NCI-H748 treated with DMSO at 0.1 percent for 48 hours (cell line): ENCODE measurements at places on chromosomes 16 and 17.

DNA sequence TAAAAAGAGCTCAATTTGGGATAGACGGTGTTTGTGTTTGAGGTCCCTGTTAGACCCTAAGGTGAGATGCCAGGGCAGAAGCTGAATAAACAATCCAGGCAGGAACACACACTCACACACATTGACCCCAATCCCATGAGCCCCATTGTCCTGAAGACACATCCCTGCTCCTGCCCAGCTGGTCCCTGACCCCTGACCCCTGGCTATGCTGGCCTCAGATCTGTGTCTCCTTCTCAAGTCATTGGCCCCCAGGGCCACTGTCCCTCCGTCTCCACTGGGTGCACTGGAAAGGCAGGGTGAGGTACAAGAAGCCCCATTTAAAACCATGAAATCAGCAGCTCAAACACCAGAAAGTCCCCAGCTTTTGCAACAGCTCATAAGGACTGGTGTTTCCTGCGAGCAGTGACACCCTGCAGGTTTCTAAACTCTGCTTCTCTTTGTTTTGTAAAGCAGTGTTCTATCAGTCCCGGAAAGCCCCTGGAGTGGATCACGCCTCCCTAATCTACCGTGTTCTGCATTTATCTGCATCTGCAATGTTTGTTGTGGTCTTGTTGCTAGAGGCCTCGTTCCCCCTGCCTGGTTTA, 18.0 kb upstream of the ASGR2 start:
- DNase-seq: no peak

DNA sequence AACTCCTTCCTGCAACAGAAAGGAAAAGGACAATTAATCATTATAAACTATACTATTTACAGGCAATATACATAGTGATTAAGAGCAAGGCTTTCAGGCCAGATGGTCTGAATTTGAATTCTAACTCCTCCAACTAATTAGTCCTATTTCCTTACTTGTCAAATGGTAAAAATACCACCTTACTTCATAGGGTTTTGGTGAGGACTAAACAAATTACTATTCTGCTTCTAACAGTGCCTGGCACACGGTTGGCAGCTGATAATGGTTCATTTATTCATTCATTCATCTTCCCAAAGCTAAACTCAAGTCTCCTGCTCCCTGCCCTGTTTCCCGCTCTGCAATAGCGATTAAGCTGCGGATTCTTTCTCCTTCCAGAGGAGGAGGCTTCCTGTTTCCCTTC, 39.8 kb downstream of the DCUN1D3 start:
- no peak for DNase-seq

GRCh38 chr16:82016263-82016662, 5.0 kb upstream of the SDR42E1 start:
- no peak for DNase-seq

- DNase-seq: no peak
These were observed 19.9 kb upstream of the UBE2G1 start for GRCh38 chr17:4386406-4386805.

DNA sequence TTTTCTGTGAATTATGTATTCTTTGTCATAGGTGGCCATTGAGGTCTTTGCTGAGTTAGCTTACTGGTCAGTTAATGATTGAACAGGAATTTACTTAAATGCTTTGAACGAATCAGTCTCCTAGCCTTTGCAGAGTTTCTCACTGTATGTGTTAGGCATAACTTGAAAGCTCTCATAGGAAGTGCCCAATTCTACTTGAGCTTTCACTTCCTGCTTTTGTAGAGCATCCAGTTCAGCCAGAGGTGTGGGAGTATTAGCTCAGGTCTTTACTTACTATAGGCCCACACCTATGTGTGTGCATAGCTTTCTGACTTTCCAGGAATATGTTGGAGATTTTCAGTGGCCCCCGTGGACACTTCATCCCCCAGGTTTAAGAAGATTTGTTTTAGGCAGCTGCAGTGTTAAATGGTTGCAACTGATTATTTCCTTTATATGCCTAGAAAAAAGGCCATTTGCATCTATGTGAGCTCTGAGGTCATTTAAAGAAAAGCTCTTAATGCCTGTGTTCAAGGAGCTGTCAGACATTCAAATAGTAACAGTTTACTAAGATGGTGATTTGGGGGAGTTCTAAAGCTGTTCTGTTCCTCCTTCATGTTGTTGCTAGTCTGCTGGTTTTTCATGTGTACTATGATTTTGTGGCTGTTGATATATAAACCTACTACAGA, 62.3 kb downstream of the PHKB start:
- no peak for DNase-seq

DNA sequence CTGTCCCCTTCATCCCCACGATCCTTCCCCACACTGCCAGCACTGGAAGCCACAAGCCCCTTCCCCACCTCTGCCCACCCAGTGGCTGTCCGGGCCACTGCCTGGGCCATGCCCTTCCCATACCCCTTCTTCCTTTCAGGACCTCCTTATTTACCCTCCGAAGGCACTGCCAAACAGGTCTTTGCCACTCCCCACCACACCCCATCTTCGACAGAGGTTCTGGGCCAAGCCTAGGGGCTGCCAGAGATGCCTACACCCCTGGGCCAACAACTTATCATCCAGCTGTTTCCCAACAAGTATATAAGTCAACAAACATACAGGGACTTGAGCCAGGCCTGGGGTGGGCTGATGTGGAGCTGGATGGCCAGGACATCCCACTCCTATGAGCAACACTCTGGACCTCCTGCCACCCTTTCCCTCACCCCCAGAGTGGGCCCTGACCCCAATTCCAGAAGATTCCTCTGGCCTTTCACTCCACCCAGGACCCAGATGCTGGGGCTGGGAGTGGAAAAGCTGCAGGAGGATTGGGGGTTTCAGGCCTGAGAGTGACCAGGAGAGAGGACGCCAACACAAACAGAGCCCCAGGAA, 1.5 kb upstream of the PPP1R1B start:
- no peak for DNase-seq

GRCh38 chr17:50169121-50169764, 3.4 kb downstream of the SGCA start:
- DNase-seq: no peak

DNA sequence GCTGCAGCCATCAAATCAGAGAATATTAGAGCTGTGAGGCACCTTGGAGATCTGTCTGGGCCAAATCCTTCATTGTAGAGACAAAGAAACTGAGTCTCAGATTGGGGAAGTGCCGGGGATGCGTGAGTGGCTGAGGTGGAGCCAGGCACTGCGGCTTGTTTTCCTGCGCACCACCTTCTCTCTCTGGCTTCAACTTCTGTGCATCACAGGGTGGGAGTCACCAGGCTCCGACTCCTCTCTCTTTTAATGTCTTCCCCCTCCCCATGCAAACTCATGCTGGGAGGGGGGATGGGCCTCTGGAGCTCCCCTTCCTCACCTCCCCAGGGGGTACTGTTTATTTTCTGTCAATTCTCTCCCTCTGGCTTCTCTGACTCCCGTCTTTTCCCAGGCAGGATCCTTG, 8.7 kb upstream of the ETV4 start:
- DNase-seq: no peak

GRCh38 chr16:86630471-86630870, 52.1 kb downstream of the FOXL1 start:
- DNase-seq: no peak

DNA sequence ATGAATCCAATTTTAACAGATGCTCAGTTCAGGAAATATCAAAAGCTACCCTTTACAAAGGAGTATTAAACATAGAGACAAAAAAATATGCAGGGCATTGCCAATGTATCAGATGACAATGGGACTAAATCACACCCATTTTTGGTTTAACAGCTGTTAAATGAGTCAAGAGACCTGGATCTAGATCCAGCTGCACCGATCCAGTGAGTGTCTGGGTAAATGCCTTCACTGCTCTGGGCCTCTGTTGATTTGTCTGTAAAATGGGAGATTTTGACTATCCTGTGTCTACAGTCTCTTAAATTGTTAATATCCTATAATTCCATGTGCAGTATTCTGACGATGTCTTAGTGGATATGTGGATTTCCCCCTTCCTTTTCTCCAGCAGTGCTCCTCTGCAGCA, 16.4 kb downstream of the KRT23 start:
- no peak for DNase-seq

DNA sequence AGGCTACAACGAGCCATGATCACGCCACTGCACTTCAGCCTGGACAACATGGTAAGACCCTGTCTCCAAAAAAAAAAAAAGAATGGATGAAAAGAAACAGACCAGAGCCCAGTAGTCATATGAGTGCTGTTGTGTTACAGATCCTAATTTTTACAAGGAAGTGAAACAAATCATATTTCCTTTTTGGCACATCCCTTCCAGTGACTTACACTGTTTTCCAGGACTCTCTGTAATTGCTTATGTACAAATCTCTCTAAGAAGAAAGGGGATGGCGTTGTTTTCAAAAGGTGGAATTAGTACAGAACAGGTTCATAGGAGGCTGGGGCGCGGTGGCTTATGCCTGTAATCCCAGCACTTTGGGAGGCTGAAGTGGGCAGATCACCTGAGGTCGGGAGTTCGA, 19.8 kb upstream of the ZNF594 start:
- DNase-seq: no peak

DNA sequence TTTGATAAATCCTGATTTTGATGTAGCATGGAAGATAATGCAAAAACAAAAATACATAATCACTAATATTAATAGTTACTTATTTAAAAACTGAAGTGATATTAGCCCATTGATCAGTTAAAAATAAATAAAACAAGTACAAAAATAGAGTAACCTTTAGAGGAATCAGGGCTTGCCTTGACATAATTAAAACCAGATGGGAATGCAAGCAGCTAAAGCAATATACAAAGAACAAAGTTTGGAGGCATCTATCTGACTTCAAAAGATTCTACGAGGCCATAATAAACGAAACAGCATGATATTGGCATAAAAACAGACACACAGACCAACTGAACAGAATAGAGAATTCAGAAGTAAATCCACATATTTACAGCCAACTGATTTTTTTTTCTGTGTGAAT, 15.0 kb upstream of the HEATR3 start:
- DNase-seq: no peak

GRCh38 chr17:17645961-17646360, 35.3 kb upstream of the RAI1 start:
- DNase-seq: no peak

- DNase-seq: no peak
These were observed 42.5 kb downstream of the ST3GAL2 start for GRCh38 chr16:70396246-70396904.

GRCh38 chr16:83653785-83654184, 154.0 kb upstream of the HSBP1 start:
- DNase-seq: no peak

DNA sequence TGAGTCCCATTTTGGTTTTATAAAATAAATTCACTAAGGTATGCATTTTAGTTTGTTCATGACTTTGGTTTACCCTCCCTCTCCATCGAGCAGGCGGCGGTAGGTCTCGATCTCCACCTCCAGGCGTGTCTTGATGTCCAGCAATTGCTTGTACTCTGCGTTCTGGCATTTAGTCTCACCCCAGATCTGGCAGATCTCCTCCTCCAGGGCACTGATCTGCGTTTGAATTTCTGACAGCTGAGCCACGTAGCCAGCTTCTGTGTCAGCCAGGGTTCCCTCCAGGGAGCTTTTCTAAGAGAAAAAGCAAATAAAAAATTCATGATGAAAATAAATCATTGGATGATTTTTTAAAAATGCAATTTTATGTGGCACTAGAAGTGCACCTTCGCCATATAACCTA, 4.2 kb downstream of the KRT24 start:
- DNase-seq: no peak

- no peak for DNase-seq
These were observed 42.4 kb downstream of the TOM1L2 start for GRCh38 chr17:17929655-17930380.

DNA sequence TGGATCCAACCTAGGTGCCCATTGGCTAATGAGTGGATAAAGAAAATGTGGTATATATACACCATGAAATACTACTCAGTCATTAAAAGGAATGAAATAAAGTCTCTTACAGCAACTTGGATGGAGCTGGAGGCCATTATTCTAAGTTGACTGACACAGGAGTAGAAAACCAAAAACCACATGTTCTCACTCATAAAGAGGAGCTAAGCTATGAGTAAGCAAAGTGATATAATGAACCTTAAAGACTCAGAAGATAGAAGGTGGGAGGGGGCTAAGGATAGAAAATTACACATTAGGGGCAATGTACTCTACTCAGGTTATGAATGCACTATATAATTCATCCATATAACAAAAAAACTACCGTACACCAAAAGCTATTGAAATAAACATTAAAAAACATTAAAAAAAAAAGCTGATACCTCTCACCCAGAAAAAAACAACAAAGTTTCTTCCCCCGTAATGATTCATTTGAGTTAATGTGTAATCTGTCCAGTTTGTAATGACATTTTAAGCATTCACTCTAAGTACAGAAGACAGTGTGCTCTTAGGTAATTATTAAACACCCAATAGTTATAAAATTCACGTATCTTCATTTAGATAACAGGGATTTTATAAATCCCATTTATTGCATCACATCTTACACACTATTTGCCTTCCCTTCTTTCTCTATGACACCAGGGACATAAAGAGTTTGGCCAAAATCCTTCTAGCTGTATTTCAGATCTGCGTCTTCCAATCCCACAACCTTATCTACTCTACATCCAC, 941.5 kb downstream of the CDH11 start:
- DNase-seq: no peak

DNA sequence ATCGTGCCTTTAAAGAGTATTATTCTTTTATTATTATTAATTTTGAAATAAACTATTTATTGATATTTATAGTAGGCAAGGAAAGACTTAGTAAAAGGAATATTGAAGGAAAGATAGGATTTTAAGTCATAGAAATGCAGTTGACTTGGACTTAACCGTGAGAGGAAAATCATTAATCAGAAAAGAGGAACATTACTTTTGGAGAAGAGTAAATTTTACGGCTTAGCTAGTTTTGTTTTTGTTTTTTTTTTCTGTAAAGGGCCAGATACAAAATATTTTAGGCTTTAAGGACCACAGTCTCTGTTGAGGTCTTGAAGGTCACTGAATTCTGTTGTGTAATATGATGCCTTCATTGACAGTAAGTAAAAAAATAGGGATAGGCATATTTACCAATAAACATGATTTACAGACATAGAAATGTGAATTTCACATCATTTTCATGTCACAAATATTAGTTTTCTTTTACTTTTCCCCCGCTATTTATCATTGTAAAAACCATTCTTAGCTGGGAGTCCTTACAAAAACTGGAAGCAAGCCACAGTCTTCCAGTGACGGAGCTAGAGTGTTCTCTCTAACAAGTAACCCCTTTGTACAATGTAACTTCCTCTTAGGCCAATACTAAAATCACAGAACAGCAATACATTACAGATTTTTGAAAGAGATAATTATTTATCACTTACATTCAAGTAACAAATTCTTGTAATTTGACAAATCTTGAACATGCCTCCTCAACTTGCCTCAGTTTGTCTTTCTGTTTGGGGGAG, 2.3 kb upstream of the KCNJ16 start:
- DNase-seq: no peak

GRCh38 chr16:26717826-26718225, 348.9 kb upstream of the C16orf82 start:
- DNase-seq: no peak

- no peak for DNase-seq
These were observed 76.4 kb downstream of the CDH13 start for GRCh38 chr16:82703161-82703560.

- DNase-seq: no peak
These were observed 11.2 kb upstream of the PLEKHG4 start for GRCh38 chr16:67268136-67268579.

GRCh38 chr16:57268804-57269800, 15.4 kb downstream of the PLLP start:
- DNase-seq: no peak
